ENCODE measurements at places on chromosomes 1 and 21.

GRCh38 chr21:26041431-26042180 is 129.0 kb downstream of the APP start:
- no peak for DNase-seq

DNA sequence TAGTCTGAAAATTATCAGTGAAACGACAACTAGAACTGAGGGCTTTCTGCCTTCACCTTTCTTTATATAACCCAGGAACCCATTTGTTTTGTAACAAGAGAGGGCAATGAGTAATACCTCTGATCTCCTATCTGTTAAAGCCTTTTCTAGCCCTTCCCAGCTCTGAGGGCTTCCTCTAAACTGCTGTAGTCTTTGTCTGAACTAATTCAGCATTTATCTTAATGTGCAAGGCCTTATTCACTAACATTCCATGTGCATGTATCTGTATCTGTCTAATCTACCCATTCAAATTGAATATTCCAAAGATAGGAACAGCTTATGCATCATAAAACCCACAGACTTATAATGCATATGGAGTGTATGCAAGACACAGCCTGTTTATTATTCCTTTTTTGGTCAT is 167.1 kb downstream of the LYPLAL1 start:
- DNase-seq: no peak

GRCh38 chr1:18597160-18598042 is 33.2 kb upstream of the PAX7 start:
- DNase-seq: peak; percentile 76

DNA sequence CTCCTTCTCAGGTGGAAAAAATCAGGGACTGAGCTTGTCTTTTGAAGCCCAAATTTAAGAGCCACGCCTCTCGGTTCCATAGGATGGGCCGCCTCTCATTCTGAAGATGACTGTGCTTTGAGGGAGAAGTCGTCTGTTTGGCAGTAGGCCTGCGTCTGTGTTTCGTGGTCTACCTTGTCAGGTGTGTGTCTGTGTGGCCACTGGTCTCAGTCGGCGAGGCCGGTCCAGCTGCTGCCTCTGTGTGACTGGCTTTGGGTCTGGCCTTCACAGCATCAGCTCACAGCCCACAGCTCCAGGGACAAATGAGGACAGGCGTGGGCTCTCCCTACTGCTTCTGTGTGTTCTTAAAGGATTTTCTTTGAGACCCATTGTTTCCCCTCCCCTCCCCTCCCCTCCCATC is 50.3 kb downstream of the B3GALT5 start:
- no peak for DNase-seq

- DNase-seq: no peak
Measured at GRCh38 chr1:207047505-207047904, 3.5 kb downstream of the YOD1 start.

GRCh38 chr1:43438953-43439581 is 14.7 kb downstream of the HYI start:
- no peak for DNase-seq

GRCh38 chr21:33205476-33205875 is 24.3 kb upstream of the IFNAR2 start:
- no peak for DNase-seq

- DNase-seq: no peak
Measured at GRCh38 chr1:178020968-178021640, 51.2 kb upstream of the SEC16B start.

Data from HT-29 (cell line).